Hepatocyte (in vitro differentiated cells): ENCODE measurements at places on chromosomes 3 and 15. TPM values are rescaled to one million over a fixed set of nuclear protein-coding genes. Genes with fewer than 3 reads are reported as not detected.

Gene SLC22A14
- total RNA-seq = 0.20 and 0.57 TPM in 2 replicates

Gene SLC38A3
- 22.6 and 24.7 TPM in 2 replicates for total RNA-seq

Gene MINAR1
- 1.3 TPM in 2 replicates for total RNA-seq

Gene CEP152
- 5.0 and 6.3 TPM in 2 replicates for total RNA-seq

Gene PLCB2
- total RNA-seq = 1.0 and 1.7 TPM in 2 replicates

Gene CCR5
- total RNA-seq = 0.07 TPM in 1 of 2 replicates, not detected in the other

Gene DNAH12
- 1.1 and 1.5 TPM in 2 replicates for total RNA-seq

Gene OIP5
- total RNA-seq = 1.8 and 11.8 TPM in 2 replicates

- no peak overlapping the region for H3K27ac ChIP-seq
- no peak overlapping the region for H3K4me3 ChIP-seq
- peaks cover 7% of the 10 kb centered on the region for H3K27me3 ChIP-seq
Measured at GRCh38 chr3:137796993-137797392, 32.9 kb downstream of the SOX14 start.

DNA sequence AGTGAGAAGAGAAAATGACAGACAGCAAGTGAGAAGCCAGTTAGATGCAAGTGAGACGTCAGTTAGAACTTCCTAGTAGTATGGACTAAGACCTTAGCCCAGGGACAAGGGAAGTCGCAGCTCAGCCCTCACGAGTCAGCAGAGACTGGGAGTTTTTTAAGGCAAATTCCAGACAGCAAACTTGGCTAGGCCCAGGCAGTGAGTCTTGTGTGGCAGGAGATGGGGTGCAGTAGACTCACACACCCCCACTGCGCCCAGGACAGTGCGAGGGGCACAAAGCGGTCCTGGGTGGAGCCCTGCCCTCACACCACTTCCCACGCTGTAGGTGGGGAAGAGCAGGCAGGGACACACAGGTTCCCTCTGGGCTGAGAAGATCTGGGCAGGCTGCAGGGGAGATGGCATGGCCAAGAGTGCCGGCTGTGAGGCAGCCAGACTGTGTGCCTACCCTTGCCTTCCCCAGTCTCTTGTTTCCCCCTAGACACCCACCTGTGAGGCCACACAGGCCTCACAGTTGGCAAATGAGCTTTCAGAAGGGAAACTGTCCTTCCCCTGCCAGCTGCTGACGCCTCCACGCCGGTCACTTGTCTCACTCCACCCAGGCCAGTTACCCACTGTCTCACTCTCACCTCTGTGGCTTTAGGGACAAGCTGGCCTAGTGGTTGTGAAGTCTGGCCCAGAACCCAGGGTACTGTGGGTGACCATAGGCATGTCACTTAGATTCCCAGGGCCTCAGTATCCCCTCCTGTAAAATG, 13.7 kb upstream of the PRKCD start:
- H3K27me3 ChIP-seq = no peaks in the 10 kb centered on the region
- H3K4me3 ChIP-seq = no peak overlapping the region
- peaks cover 10% of the 10 kb centered on the region for H3K4me1 ChIP-seq

- H3K36me3 ChIP-seq = no peaks in the 10 kb centered on the region
- H3K27ac ChIP-seq = no peak overlapping the region
- no peak for DNase-seq
- H3K4me3 ChIP-seq = no peak overlapping the region
- H3K27me3 ChIP-seq = no peaks in the 10 kb centered on the region
Measured at GRCh38 chr15:55532944-55533343, 24.9 kb upstream of the DNAAF4 start.

DNA sequence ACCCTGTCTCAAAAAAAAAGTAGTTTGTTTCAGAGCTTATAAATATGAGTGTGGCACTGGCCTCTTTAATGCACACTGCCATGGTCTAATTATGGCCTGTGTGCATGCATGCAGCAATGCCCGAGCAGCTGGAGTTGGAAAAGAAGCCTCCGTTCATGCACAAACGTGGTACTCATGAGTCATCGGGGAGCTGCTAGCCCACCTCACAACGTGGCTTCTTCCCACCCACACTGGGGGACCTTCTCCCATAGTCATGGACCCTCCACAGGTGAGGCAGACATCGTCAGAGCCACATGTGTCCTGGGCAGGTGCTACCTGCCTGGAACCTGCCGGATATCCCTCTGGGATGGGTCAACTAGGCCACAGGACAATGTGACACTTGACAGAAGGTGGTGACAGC, 66.7 kb downstream of the ATP10A start:
- peaks cover 7% of the 10 kb centered on the region for H3K4me1 ChIP-seq
- H3K4me3 ChIP-seq = no peak overlapping the region
- H3K36me3 ChIP-seq = no peaks in the 10 kb centered on the region
- no peaks in the 10 kb centered on the region for H3K27me3 ChIP-seq
- no peak for DNase-seq

- no peaks in the 10 kb centered on the region for H3K4me1 ChIP-seq
- H3K27ac ChIP-seq = no peak overlapping the region
- DNase-seq = no peak
- H3K36me3 ChIP-seq = no peaks in the 10 kb centered on the region
- no peak overlapping the region for H3K4me3 ChIP-seq
Measured at GRCh38 chr15:22806664-22807063, 20.2 kb downstream of the NIPA1 start.

- no peak overlapping the region for H3K27ac ChIP-seq
- H3K27me3 ChIP-seq = no peaks in the 10 kb centered on the region
- DNase-seq = no peak
- H3K36me3 ChIP-seq = no peaks in the 10 kb centered on the region
Measured at GRCh38 chr15:100834731-100835130, 44.9 kb upstream of the ALDH1A3 start.

DNA sequence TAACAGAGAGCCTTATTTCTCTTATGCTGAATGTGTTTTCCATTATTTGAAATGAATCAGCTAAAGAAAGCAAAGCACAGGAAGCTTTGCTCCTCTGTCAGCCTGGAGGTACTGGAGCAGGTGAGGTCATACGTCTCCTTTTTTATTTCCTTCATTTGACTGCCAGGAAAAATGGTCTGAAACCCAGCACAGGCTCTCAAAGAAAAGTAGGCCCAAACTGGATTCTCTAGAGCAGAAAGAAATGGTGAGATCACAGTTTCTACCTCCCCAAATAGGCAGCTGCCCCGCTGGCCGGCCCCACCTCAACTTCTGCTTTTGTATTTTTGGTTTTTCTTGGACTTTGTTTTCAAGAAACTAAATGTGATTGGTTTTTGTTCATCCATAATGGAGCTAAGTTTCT, 95.1 kb downstream of the RPL39L start:
- H3K4me3 ChIP-seq = no peak overlapping the region
- H3K4me1 ChIP-seq = peaks cover 21% of the 10 kb centered on the region
- no peaks in the 10 kb centered on the region for H3K27me3 ChIP-seq
- no peak for DNase-seq
- H3K36me3 ChIP-seq = no peaks in the 10 kb centered on the region
- H3K27ac ChIP-seq = peak overlapping the region; percentile 74

DNA sequence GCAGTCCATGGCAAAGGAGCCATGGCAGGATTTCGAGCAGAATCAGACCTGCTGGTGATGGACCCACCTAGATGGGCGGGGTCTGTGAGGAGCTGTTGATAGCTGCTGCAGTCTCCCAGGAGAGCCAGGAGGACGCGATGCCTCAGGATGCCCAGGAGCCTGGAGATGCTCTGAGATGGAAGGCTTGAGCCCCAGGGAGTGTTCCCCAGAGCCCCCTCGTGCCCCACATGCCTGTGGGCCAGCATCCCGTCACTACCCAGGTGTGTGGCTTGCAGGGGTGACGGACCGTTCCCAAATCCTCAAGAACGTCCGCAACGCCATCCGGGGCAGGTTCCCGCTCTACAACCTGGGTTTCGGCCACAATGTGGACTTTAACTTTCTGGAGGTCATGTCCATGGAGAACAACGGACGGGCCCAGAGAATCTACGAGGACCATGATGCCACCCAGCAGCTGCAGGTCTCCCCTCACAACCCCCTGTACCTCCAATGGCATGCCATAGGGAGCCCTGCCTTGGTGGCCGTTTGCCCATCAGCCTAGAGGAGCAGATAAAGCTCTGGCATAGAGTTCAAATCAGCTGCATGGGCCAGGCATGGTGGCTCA, 6.7 kb downstream of the ITIH1 start:
- H3K4me3 ChIP-seq = no peak overlapping the region
- H3K27ac ChIP-seq = no peak overlapping the region
- no peak for DNase-seq

DNA sequence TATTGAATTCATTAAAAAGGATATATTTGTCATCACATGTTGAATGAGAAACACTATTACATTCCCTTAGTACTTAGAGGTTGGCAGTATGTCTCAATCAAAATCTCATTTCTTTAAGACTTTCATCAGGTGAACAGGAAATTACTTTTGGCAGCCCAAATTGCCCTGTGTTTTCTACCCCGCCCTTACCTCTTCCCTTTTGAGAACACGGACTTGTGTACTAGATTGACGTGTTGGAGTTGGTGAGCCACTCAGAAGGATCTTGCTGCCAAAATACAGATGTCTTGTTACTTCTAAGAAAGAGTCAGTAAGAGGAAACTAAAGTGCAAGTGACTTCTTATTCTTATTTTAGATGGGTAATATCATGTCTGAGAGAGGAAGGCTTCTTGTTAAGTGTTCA, 386.9 kb downstream of the FEZF2 start:
- H3K4me1 ChIP-seq = no peaks in the 10 kb centered on the region
- H3K4me3 ChIP-seq = no peak overlapping the region
- H3K27me3 ChIP-seq = no peaks in the 10 kb centered on the region
- no peak overlapping the region for H3K27ac ChIP-seq
- DNase-seq = no peak

GRCh38 chr15:43941555-43941954, 114.8 kb downstream of the WDR76 start:
- DNase-seq = no peak
- no peak overlapping the region for H3K27ac ChIP-seq
- H3K27me3 ChIP-seq = no peaks in the 10 kb centered on the region
- no peaks in the 10 kb centered on the region for H3K36me3 ChIP-seq
- H3K4me1 ChIP-seq = no peaks in the 10 kb centered on the region

DNA sequence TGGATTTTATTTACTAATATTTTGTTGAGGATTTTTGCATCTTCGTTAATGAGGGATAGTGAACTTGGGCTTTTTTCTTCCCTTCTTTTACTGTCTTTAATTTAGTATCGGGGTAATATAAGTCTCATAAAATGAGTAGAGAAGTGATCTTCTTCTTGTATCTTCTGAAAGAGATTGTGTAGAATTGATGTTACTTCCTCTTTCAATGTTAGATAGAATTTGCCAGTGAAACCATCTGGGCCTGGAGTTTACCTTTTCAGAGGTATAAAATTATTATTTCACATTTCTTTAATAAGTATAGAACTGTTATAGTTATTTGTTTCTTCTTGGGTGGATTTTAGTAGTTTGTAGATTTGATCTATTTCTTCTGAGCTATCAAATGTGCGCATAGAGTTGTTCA, 7.8 kb downstream of the HESX1 start:
- H3K4me3 ChIP-seq = no peak overlapping the region
- no peaks in the 10 kb centered on the region for H3K36me3 ChIP-seq
- DNase-seq = no peak
- no peaks in the 10 kb centered on the region for H3K4me1 ChIP-seq

GRCh38 chr3:47791193-47791855, 9.6 kb upstream of the SMARCC1 start:
- no peaks in the 10 kb centered on the region for H3K4me1 ChIP-seq
- no peaks in the 10 kb centered on the region for H3K27me3 ChIP-seq
- H3K4me3 ChIP-seq = no peak overlapping the region
- no peak for DNase-seq
- no peaks in the 10 kb centered on the region for H3K36me3 ChIP-seq

DNA sequence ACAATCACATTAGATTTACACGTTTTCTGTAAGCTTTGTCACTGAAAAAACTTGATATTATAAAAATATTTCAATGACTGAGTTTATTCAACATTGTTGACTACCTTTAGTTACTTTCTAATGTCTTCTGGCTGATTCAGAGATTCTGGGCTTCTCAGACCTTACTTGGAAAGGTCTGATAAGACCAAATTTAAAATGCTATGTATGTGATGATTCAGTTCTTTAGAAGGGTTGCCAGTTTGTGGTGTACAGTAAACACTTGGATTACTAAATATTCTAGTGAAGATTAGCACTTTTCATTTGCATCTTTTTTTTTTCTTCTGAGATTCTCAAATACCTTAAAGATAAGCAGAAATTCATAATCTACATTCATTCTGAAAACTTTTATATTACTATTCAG, 49.8 kb downstream of the SGO1 start:
- no peak for DNase-seq
- H3K4me1 ChIP-seq = no peaks in the 10 kb centered on the region
- H3K4me3 ChIP-seq = no peak overlapping the region
- no peak overlapping the region for H3K27ac ChIP-seq
- H3K27me3 ChIP-seq = no peaks in the 10 kb centered on the region
- no peaks in the 10 kb centered on the region for H3K36me3 ChIP-seq
